ENCODE measurements at places on chromosomes 2 and 18.

DNA sequence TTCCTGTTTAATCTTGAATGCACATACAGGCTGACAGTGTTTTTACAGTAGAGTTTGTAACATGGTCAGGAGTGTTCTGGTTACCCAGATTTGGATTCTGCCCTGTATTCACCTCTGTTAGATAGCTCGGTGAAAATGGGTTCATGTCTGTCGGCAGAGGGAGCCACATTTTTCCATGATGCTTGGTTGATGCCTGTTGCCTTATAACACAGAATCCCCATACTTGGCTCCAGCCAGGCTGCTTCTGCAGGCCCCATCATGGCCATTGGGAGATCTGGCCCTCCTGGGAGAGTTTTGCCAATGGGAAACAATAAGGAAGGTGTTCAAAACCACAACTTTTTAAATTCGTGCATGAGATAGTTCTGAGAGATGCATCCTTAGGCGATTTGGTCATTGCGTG is 78.1 kb downstream of the WDSUB1 start:
- DNase-seq, result no peak

- DNase-seq, result no peak
Observed at GRCh38 chr2:49359721-49360406, 205.5 kb upstream of the FSHR start.

- no peak for DNase-seq
Observed at GRCh38 chr18:62438402-62438801, 84.4 kb upstream of the ZCCHC2 start.

- no peak for DNase-seq
Observed at GRCh38 chr2:206979365-206979764, 40.0 kb downstream of the CPO start.

DNA sequence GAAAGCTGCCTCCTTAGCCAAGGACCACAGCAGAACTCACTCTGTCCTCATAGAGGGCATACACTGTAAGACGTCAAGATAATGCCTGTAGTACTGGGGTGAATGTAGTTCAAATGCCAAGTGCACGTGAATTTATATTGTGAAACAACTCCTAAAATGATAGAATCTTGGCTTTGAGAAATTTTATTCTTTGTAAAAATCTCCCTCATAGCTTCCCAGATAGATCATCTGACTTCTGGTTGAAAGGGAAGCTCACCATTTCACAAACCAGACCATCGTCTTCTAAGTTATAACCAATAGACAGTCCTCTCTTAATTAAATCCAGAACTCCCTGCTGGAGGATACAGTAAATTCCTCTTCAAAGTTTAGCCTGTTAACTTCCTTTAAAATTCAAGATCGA is 110.9 kb upstream of the MSTN start:
- no peak for DNase-seq

GRCh38 chr18:40877096-40877495 is 1077.9 kb upstream of the PIK3C3 start:
- DNase-seq, result no peak

- DNase-seq, result peak; percentile 17
Observed at GRCh38 chr2:65974067-65974723, 460.7 kb upstream of the MEIS1 start.

DNA sequence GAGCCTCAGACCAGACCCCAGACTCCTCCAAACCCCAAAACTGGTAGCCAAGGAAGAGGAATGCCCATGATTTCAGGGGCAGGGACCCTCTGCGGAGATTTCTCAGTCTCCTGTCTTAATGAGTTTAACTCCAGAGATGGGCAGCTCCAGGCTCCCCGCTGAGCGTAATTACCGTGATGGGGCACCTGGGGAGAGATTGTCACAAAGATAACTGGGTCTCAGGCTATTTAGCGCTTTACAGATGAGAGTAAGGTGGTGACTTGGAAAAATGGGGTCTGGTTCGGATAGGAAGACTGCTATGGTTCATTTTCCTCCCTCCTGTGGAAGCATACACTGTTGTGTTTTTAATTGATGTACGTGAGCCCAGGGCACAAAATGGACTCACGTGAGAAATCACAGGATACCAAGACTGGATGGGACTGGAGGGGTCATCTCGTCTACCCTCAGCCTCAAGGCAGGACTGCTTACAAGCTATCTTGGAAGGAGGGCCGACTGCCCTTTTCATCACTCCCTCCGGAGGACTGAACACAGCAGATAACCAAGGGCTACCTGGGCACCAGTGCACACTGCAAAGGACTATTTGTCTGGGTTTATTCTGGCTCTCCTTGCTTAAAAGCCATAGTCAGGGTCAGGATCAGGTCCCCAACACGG is 427.8 kb downstream of the ZNF521 start:
- DNase-seq, result no peak

GRCh38 chr2:42369532-42370229 is 8.7 kb upstream of the COX7A2L start:
- DNase-seq, result no peak

DNA sequence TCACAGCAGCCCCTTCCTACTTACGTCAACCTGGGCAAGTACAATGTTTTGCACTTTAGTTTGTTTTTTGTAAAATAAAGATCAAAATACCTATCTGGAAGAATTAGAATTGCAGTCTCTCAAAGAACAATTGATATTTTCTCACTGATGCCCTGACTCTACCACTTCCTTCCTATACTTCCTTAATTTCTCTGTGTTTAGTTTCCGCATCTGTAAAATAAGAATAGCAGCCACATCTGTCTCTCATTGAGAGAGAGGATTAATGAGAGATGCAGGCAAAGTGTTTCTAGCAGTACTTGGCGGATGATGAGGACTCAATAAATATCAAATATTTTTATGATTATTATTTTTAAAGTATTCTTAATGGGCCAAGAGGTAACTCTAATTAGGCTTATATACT is 122.6 kb upstream of the PIEZO2 start:
- no peak for DNase-seq

GRCh38 chr2:23592898-23593751 is 208.1 kb downstream of the KLHL29 start:
- no peak for DNase-seq

- no peak for DNase-seq
Observed at GRCh38 chr18:55402731-55403405, 185.1 kb downstream of the TCF4 start.

GRCh38 chr18:8471372-8471771 is 137.9 kb upstream of the RAB12 start:
- DNase-seq, result no peak

DNA sequence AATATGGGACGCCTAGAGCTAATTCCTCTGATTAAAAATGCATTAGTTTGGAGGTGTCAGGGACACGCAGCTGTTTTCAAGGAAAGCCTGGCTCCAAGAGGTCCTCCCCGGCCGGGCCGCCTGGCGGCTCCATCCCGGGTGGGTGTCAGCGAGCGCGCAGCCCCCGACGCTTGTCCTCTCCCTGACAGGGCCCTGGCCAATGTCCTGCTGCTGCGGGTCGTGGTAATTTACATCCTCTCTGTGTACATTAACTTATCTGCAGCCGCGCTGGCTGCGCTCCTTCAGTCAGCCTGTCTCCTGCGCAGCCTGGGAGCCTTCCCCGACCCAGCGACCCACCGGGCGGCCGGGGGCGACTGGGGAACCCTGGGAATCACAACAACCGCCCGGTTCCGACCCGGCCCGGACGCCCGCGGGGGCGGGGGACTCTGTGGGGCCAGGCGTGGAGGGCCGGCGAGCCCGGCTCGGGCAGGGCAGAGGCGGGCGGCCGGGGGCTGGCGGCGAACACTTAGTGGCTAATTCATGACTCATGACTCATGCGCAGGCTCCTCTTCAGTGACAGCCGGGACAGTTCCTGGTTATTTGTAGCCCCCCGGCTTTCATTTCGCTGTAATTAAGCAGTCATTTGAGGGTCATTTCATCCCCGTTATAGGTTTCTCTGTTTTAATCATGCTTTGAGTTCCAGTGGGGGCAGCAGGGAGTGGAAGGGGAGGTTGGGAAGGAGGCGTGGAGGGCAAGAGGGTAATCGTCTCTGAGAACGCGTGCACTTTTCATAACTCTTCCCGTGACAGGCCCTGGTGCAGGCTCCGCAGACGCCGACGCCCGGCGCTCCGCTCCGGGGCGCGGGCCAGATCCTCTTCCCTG is 141.9 kb upstream of the CTAGE1 start:
- peak; percentile 59 for DNase-seq

- no peak for DNase-seq
Observed at GRCh38 chr2:22110244-22110651, 986.5 kb downstream of the TDRD15 start.

DNA sequence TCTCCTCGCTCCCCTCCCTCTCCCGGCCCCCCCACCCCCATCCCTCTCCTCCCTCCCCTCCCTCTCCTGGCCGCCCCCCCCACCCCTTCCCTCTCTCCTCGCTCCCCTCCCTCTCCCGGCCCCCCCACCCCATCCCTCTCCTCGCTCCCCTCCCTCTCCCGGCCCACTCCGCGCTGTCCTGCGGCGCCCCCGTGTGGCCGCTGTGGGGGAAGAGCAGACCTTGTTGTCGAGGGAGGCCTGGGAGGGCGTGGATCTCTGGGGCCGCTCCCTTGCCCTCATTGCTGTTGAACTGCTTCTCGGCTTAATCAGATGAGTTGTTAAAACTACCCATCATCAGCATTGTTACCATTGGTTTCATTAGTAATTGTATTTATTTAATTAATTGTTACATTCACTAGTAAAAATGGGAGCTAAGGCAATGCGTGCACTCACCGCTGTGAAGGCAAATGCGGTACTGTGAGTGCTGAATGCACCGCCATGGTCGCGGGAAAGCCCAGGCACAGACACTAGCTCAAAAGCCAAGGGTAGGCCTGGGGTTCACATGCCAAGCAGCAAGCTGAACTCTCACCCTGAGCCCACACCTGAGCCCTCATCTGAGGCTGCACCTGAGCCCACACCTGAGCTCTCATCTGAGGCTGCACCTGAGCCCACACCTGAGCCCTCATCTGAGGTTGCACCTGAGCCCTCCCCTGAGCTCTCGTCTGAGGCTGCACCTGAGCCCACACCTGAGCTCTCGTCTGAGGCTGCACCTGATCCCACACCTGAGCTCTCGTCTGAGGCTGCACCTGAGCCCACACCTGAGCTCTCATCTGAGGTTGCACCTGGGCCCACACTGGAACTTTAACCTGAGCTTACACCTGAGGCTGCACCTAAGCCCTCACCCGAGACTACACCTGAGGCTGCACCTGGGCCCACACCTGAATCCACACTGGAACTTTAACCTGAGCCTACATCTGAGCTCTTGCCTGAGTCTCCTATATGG is 8.8 kb downstream of the RTP5 start:
- DNase-seq, result peak; percentile 83

DNA sequence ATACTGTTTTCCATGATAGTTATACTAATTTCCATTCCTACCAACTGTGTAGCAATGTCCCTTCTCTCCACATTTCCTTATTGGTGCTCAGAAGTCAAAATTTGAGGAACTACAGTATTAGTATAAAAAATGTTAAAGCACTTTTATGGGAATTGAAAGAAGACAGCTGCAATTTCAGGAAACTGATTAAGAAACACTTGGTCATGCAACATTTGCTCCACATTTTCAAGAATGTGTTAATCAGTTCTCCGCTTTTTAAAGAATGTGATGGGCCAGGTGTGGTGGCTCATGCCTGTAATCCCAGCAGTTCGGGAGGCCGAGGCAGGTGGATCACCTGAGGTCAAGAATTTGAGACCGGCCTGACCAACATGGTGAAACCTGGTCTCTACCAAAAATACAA is 33.6 kb upstream of the MGAT4A start:
- peak; percentile 63 for DNase-seq

GRCh38 chr2:66550826-66551225 is 115.9 kb downstream of the MEIS1 start:
- DNase-seq, result no peak

DNA sequence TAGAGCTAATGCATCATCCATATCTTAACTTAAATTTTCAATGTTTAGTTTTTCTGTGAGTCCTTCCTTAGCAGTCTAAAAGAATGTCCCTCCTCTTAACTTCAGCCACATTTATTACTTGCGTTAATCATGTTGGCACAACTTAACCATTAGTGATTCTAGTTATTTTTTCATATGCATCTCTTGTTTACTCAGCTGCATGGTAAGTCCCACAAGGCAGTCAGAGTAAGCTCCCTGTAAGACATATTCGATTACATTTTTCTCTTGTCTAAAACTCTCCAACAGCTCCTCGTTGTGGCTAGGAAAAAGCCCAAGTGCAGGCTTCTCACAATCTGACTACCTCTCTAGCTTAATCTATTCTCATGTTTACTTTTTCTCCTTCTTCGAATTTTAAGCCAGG is 2045.3 kb upstream of the PIK3C3 start:
- DNase-seq, result no peak
